ENCODE measurements at places on chromosomes 12 and 14. TPM values are rescaled to one million over a fixed set of nuclear protein-coding genes. Genes with fewer than 3 reads are reported as not detected.

Gene IFNG-AS1
- not detected for total RNA-seq

Gene SLC5A8
- not detected for total RNA-seq

Gene IFT43
- 29.0 TPM for total RNA-seq

Gene PLEKHG7
- total RNA-seq: not detected

Gene ARMH4
- 16.7 TPM for total RNA-seq

Measured in osteocyte (in vitro differentiated cells).